ENCODE measurements at places on chromosomes 2 and 18.

GRCh38 chr2:30769891-30770462 lies 37.3 kb downstream of the CAPN13 start:
- DNase-seq: no peak

GRCh38 chr18:49510393-49511115 lies 23.5 kb upstream of the C18orf32 start:
- no peak for DNase-seq

DNA sequence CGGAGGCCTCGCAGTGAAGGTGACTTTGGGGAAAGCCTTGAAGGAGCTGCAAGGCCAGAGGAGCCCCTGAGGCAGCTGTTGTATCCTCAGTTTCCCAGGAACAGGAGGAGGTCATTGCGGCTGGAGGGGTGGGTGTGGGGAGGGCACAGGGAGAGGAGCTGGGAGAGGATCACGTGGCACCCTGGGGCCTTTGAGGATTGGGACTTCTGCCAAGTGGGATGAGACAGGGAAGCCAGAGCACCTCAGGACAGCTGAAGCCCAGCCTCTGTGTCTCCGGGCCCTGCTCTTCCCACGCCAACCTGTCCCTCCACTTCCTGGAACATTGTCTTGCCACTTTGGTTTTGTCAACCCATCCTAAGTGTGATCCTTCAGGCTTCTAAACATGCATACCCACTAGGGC lies 19.4 kb upstream of the RRM2 start:
- DNase-seq: no peak

GRCh38 chr2:238108423-238109183 lies 8.5 kb downstream of the ESPNL start:
- DNase-seq: no peak

- no peak for DNase-seq
These were observed 191.1 kb upstream of the CTAGE1 start for GRCh38 chr18:22608847-22609246.

DNA sequence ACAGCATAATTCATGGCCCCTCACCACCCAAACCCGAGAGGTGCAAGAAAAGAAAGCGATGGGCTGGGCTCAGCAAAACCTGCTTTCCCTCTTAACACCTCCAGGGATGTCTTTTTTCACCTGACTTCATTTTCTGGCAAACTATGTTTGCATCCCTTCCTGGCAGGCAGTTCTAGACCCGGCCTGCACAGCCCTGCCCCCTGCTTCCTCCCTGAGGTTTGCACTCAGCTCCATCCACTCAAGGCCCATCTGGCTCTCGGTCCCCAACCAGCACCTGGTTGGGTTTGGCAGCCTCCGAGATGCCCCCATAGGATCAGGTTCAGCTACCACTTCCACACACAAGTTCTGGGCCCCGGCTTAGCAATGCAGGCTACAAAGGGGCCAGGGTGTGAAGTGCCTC lies 185.7 kb downstream of the SMAD7 start:
- no peak for DNase-seq

DNA sequence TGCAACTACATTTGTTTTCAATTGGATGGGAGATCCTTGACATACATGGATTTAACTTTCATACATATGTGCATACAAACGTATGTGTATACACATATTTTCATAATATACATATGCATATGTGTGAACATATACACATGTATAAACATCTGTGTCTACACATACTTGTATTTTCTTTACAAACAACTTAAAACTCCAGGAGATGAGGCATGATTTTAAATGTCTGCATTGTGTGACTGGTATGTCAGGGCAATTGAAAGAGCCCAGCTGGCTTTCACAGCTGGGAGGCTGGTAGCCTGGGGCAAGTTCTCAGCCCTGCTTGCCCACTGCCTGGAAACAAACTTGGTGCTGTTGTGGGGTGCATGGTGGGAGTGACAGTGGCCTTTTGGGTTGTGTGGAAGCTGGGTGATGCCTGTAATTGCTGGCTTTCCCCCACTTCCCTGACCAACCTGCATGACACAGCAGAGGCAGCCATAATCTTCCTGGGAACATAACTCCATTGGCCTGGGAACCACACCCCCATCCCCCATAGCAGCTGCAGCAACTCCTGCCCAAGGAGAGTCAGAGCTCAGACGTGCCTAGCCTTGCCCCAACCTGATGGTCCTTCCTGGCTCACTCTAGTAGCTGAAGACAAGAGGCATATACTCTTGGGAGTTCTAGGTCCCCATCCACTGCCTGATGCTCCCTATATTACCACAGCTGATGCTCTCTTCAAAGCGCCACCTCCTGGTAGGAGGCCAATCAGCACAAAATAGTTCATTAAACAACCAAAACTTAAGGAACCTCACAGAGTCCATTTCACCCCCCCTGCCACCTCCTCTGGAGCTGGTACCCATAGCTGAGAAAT lies 158.3 kb downstream of the CERS6 start:
- DNase-seq: no peak

DNA sequence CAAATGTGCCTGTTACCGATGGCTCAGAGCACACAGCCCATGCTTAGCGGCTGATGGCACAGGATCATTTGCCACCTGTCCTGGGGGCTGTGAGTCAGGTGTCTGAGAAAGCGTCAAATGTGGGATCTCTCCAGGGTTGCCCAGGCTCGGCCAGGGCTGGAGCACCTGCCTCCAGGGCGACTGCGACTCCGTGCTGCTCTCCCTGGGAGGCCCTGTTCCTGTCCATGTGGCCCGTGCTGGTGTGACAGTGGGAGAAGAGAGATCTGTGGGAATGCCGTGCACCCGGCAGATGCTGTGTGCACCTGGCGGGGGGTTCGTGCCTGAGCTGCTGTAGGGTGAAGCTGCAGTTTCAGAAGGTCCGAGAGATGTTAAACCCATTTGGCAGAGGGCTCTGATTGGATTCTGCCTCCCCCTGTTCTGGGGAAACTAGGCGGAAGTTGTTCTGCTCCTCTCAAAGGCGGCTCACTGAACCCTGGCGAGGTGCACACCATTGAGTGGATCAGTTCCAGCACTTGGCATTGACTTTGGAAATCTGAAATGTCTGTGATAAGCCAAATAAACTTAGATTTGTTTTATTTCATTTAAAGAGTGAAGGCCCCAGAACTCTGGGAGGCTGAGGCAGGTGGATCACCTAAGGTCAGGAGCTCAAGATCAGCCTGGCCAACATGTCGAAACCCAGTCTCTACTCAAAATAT lies 34.7 kb upstream of the TPO start:
- DNase-seq: no peak

- DNase-seq: no peak
These were observed 21.9 kb upstream of the SEMA4C start for GRCh38 chr2:96891591-96892333.
